ENCODE measurements at places on chromosomes 11 and 22. TPM values are rescaled to one million over a fixed set of nuclear protein-coding genes. Genes with fewer than 3 reads are reported as not detected.

GRCh38 chr11:67647471-67647870 lies 3.1 kb downstream of the ACY3 start:
- DNase-seq: no peak
- no peaks in the 10 kb centered on the region for H3K36me3 ChIP-seq
- no peak overlapping the region for H3K4me3 ChIP-seq
- no peak overlapping the region for H3K27ac ChIP-seq

DNA sequence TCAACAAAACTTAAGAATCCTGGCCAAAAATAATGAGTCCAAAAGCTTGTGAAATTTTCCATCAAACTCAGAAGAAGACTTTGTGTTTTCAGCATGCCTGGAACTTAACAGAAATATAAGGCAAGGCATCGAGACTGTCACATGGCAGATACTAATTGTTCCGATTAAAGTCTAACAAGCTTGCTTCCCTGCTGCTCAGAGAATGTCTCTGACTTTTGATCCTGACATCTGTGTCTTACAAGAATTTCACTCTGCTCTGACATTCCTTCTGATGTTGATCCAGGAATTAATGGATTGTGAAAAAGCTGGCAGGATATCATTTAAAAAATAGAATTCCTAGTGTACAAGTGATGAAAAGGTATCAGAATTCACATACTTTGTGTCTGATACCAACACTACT lies 170.2 kb downstream of the DCDC1 start:
- no peaks in the 10 kb centered on the region for H3K4me1 ChIP-seq
- no peaks in the 10 kb centered on the region for H3K27me3 ChIP-seq
- H3K27ac ChIP-seq: no peak overlapping the region
- no peak overlapping the region for H3K4me3 ChIP-seq
- H3K36me3 ChIP-seq: no peaks in the 10 kb centered on the region

- H3K27me3 ChIP-seq: no peaks in the 10 kb centered on the region
- H3K4me1 ChIP-seq: peaks cover 4% of the 10 kb centered on the region
- H3K36me3 ChIP-seq: no peaks in the 10 kb centered on the region
- DNase-seq: no peak
- no peak overlapping the region for H3K27ac ChIP-seq
Observed at GRCh38 chr11:230431-230830, 5.7 kb downstream of the SIRT3 start.

DNA sequence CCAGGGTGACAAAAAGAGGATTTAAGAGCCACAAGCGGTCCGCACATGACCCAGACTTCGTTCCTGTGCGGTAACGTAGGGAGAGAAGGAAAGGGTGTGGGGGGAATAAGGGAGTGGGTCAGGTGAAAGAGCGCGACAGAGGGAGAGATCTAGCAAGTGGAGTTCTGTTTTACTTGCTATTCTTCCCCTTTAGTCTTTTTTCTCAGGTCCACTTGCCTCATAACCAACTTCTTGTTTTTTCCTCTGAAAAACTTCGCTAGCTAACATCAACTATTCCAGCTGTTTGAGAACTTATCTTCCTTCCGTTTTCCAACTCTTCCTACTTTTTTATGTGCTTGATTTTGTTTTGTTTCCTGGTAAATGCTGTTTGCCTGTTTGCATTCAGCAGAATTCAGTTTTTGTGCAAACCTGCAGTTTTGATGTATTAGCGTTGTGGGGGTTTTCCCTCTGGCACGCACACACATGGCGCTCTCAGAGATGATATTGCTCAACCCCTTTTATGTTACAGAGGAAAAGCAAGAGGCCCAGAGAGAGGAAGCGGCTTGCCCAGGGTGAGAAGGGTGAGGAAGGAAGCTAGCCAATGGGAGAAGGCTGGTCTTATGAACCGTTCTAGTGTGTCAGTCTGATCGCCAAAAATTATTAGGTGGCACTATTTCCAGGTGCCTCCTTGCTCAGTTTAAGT lies 592 bp upstream of the CTSC start:
- peaks cover 48% of the 10 kb centered on the region for H3K4me1 ChIP-seq
- H3K27me3 ChIP-seq: no peaks in the 10 kb centered on the region
- peak overlapping the region; percentile 73 for H3K27ac ChIP-seq
- DNase-seq: peak; percentile 67

DNA sequence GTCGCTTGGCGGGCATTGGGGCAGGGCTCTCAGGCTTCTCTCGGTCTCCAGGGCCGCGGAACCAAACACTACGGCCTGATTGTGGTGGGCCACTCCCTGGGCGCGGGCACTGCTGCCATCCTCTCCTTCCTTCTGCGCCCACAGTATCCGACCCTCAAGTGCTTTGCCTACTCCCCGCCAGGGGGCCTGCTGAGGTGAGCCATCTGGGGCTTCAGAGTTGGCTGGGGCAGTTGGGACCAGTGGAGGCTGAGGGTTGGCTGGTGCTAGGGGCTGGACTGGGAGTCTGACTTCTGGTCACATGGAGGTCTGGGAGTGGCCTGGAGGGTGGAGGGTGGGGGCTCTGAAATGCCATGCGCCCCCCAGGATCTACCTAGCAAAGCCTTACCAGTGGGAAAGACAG lies 15.3 kb upstream of the MYRF start:
- H3K27me3 ChIP-seq: no peaks in the 10 kb centered on the region
- H3K27ac ChIP-seq: no peak overlapping the region
- DNase-seq: no peak
- peaks cover 4% of the 10 kb centered on the region for H3K4me1 ChIP-seq

GRCh38 chr11:125164422-125165110 lies at the start of gene PKNOX2:
Gene PKNOX2 (plus strand): TSS chr11:125164751. CDS start chr11:125351306, 186,555 bp downstream.
- H3K4me1 ChIP-seq: peaks cover 22% of the 10 kb centered on the region
- H3K27ac ChIP-seq: no peak within 1 kb of the TSS
- H3K27me3 ChIP-seq: peaks cover 33% of the 10 kb centered on the region
- H3K4me3 ChIP-seq: no peak within 1 kb of the TSS
- no peaks in the 10 kb centered on the region for H3K36me3 ChIP-seq
- peak; percentile 51 for DNase-seq

GRCh38 chr22:44221710-44222475 lies 41.2 kb downstream of the PARVG start:
- no peaks in the 10 kb centered on the region for H3K36me3 ChIP-seq
- DNase-seq: no peak
- no peak overlapping the region for H3K4me3 ChIP-seq
- H3K27me3 ChIP-seq: no peaks in the 10 kb centered on the region

GRCh38 chr11:134252346-134253187 lies 585 bp downstream of the THYN1 start:
- no peak for DNase-seq
- H3K36me3 ChIP-seq: peaks cover 40% of the 10 kb centered on the region
- H3K4me3 ChIP-seq: peak overlapping the region; percentile 71
- peaks cover 30% of the 10 kb centered on the region for H3K4me1 ChIP-seq
- H3K27ac ChIP-seq: peak overlapping the region; percentile 40

DNA sequence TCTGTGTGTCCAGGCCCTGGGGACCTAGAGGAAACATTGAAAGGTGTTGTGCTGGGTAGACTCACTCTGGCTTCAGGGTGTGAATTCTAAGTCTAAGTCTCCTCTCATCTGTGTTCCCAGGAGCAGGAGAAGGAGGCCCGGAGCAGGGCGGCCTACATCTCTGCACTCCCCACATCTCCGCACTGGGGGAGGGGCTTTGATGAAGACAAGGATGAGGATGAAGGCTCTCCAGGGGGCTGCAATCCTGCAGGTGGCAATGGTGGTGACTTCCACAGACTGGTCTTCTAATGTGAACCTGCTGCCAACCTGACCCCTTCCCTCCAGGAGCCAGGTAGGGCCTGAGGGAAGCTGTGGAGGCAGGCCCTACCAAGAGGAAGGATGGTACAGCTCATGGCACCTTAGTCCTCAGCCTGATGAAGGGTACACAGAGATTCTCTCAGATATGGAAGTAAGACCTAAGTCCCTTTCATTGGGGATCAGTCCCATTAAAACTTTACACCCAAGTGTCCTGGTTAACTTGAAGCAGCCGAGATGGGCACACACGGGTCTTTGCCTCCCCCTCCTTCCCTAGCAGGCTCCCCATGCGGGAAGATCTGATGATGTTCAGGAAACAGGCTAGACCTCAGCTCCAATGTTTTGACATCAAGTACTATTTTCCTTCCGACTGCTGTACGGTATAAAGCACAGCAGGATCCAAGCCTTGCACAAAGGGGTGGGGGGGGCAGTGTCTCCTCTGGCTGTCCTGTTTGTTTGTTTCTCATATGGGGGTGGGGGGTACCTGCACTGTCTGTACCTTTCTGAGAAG lies 25.0 kb downstream of the USP35 start:
- H3K27ac ChIP-seq: no peak overlapping the region
- no peaks in the 10 kb centered on the region for H3K27me3 ChIP-seq
- no peaks in the 10 kb centered on the region for H3K4me1 ChIP-seq
- no peak for DNase-seq
- H3K36me3 ChIP-seq: peaks cover 2% of the 10 kb centered on the region
- H3K4me3 ChIP-seq: no peak overlapping the region

DNA sequence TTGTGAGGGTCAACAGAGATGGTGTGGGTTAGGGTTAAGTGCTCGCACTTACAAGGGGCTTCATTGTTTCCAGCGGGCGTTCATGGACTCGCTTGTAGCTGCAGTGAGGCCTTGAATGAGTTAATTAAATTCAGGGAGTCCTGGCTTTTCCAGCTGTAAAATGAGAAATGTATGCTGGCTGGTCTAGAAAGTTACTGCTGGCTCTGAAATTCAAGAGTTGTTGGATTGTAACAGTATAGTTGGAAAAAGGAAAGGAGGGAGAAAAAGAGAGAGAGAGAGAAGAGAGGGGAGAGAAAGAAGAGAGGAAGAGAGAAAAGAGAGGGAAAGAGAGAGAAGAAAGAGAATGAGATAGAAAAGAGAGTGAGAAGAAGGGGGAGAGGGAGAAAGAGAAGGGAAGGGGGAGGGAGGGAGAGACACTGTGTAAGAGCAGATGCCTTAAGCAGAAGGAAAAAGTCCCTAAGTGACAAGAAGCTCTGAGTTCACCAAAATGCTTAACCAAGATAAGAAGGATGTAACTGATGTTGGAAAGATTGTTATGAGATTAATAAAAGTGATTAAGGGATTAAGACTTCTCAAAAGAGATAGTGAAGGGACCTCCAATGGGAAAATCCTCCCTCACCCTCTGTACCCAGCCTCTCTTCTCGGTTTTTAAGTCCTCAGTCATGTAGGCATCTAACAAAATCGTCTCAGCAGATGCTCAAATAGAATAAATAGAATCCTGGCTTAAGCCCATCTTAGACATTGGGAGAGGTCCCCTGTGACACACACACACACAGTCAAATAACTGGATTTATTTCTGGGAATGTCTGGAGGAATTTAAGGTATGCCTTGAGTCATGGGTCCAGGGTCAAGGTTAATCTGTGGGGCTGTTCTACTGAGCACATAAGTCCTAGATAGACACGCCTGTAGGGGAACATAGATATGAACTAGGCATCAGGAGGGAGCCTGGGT lies 477.9 kb downstream of the MIAT start:
- H3K4me3 ChIP-seq: no peak overlapping the region
- no peaks in the 10 kb centered on the region for H3K27me3 ChIP-seq
- H3K4me1 ChIP-seq: no peaks in the 10 kb centered on the region
- no peak for DNase-seq

DNA sequence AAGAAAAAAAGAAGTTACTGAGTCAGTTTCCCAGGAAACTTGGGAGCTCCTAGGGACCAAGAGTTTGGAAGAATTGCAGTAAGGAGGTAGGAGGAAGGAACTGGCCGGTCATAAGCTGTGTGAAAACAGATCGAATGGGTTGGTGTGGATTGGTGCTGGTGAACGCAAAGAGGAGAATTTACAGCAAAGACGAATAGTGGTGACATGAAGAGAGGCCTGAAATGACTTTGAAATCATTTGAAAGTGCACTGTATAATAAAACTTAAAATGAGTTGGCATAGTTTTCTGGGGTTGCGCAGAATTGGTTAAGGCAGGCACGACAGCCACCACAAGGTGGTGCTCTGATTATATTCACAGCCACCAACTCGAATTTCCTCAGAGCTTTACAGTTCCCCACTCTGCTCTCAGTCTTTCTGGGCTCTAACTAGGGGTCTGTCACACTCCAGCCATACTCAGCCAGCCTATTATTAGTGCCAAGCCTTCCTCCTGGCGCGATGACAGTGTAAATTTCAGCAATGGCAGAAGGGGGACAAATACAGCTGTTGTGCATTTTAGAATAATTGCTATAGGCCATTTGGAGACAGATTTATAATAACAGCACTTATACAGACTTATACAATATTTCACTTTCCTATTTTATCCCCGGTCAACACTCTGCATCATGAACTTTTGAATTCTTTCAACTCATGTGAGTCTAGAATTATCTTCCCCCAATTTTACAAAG lies 8.3 kb upstream of the HTR3B start:
- H3K4me1 ChIP-seq: no peaks in the 10 kb centered on the region
- no peak overlapping the region for H3K27ac ChIP-seq
- H3K27me3 ChIP-seq: no peaks in the 10 kb centered on the region
- no peak overlapping the region for H3K4me3 ChIP-seq

- DNase-seq: peak; percentile 78
- no peaks in the 10 kb centered on the region for H3K36me3 ChIP-seq
- no peaks in the 10 kb centered on the region for H3K27me3 ChIP-seq
- H3K27ac ChIP-seq: peak overlapping the region; percentile 68
- peak overlapping the region; percentile 45 for H3K4me3 ChIP-seq
Observed at GRCh38 chr11:3947061-3947460, 91.6 kb downstream of the STIM1 start.

DNA sequence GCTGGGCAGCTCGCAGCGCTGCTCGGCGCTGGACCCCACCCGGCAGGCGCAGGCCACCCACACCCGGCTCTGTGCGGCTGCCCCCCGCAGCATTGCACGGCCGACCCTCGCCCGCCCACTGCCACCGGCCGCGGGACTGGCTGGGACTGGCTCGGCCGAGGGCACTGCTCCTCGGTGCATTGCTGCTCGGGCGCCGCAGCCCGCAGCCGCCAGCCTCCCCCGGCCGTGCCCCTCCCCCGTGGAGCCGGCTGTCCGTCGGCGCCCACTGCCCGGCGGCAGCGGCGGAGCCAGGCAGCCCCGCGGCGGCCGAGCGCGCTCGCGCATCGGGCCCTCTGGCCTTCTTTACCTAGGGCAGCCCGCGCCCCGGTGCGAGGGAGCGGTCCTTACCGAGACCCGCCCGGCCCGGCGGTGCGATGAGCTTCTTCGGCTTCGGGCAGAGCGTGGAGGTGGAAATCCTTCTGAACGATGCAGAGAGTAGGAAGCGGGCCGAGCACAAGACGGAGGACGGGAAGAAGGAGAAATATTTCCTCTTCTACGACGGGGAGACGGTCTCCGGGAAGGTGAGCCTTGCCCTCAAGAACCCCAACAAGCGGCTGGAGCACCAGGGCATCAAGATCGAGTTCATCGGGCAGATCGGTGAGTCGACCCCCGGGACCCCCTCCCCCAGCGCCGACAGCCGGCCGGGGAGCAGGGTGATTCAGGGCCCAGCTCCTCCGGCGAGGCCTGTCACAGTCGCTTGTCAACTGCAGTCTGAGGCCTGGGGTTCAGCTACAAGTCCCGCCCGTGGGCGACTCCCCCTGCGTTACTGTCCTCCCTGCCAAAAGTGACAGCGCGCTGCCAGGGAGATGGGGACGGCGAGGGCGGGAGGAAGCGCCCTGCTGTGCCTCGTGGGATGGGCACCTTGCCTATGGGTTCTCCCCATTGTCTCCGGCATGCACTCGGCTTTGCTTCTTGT lies 516 bp downstream of the VPS26B start:
- no peaks in the 10 kb centered on the region for H3K27me3 ChIP-seq
- peak; percentile 52 for DNase-seq
- H3K36me3 ChIP-seq: no peaks in the 10 kb centered on the region

Gene PTPRCAP
- total RNA-seq: 208 TPM

Gene SERHL2
- 0.81 TPM for total RNA-seq

Gene PANX2
- total RNA-seq: not detected

Gene SCT
- not detected for total RNA-seq

Gene CHCHD10
- 45.9 TPM for total RNA-seq

Gene MS4A15
- not detected for total RNA-seq

Gene RDX
- total RNA-seq: 26.5 TPM

Gene SPINDOC
- 14.8 TPM for total RNA-seq

Gene KRTAP5-10
- total RNA-seq: not detected

Measured in CD4-positive, alpha-beta memory T cell (primary cell).